ENCODE measurements at places on chromosomes 4 and X.
A peak's percentile ranks its signal among the peaks of the same experiment; 100 is the strongest.

GRCh38 chrX:40085102-40085551 is 12.6 kb downstream of the BCOR start:
- DNase-seq: no peak

DNA sequence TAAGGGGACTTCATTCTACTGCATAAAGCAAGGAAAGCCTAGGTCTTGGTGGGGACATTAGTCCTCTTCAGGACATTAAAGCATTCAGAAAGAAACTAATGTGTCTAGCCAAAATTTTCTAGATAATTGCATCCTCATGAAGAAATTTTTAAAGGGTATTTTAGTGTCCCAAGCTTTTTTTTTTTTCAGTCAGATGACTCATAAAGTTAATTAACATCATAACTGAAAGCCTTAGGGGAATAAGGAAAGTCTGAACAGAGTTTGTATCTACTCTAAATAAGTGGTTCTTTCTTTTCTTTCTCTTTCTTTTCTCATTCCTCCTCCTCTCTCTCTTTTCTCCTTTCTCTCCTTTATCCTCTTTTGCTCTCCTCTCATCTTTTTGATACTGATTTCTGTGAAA is 202.4 kb downstream of the ADAMTS3 start:
- DNase-seq: no peak

DNA sequence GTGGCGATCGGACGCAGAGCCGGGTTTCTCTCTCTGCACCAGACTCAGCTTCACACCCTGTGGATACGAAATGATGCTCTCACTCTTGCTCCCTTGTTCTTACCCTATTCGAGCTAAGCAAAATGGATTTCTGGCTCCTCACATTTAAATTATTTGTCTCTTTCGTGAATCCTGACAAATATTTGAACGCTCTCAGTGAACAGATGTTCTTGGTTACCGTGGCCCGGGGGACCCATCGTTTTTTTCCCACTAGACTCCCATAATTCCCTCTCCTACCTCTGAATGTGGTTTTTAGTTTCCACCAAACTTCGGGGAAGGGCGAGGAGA is 630 bp downstream of the SMARCA5 start:
- no peak for DNase-seq

DNA sequence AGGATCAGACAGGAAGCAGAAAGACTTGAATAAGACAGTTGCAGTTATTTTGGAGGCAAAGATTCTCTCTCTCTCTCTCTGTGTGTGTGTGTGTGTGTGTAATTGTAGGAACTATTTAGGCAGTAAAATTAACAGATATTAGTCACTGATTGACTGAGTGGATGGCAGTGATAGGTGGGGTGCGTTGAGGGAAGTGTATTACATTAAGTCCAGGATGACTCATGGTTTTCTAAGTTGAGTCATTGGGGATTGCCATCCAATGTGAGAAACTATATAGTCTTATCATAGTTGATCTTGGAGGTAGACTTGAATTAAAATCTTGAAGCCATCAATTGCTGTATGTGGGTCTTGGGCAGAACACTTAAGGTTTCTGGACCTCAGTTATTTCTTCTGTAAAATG is 75.4 kb downstream of the AR start:
- DNase-seq: no peak

DNA sequence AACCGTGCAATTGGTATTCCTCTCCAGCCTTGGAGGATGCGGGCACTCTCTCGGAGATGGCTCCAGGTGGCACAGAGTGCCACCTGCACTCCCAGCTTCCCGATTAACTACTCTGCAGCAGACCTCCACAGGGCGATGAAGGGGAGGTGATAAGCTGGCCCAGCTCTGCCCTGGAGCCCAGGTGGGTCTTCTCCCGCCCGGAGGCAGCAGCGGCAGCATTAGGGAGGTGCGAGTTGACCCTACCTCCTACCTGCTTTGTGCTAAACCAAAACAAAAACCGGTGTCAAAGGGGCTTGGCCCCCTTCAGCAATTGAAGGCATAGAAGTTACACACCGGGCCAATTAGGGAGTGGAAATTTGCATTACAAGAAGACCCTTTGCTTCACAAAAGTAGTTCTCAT is 137.4 kb upstream of the MAMLD1 start:
- DNase-seq: no peak

- DNase-seq: no peak
Observed at GRCh38 chrX:134782796-134783195, 124.5 kb upstream of the PLAC1 start.

DNA sequence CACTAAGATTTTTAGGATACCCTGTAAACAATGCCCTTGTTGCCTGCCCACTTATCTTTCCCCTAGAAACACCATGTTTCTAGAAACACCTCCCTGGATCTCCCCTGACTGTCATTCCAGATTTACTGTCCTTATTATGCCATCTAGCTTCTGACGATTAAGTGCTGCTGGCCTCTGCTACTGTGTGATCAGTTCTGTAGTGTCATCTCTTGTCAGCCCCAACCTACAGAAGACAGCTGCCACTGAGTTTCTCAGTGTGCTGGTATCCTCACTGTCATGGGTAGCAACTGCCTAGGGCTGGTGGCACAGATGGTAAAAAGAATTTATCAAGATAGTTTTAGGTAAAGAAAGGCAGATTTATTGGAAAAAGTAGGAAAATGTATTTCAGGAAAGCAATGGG is 68.7 kb upstream of the WWC2 start:
- no peak for DNase-seq

DNA sequence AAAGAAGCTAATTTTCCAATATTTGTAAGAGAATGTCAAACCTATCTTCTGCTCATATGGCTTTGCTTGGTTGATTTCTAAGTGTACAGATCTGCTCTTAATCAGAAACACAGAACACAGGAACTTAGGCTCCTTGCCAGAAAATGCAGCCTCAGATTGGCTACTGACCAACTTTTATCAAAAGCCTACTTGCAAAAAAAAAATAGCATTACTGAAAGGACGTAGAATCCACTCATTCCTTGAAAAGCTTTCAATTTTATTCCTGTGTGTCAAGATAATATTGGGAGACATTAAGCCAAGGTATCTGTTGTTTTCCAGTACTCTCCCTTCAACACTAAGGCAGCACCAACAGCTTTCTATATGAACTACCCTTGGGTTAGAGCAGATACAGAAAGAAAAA is 127.6 kb upstream of the INTU start:
- no peak for DNase-seq

GRCh38 chr4:37490391-37491347 is 195.5 kb downstream of the RELL1 start:
- no peak for DNase-seq

DNA sequence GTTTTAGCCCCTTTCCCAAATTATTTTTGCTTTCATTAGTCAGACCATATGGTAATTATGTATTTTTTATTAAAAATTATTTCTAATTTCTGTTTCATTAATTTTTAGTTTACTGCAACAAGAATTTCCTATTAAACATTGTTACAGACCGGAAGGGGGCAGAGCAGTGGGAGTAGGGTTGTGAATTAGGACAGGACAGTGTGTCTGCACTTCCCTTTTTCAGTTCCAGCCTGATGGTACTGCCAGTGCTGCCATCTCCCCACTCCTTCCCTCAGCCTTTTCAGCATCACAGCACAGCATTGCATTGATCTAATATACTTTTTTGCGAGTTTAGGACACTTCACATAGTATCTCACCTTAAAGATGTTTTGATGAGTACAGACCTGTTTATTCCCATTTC is 76.5 kb downstream of the STIM2 start:
- no peak for DNase-seq

GRCh38 chrX:24528605-24529004 is 63.5 kb downstream of the PDK3 start:
- DNase-seq: peak; percentile 27

GRCh38 chr4:82799006-82799881 is 648 bp upstream of the SCD5 start:
- peak; percentile 18 for DNase-seq

DNA sequence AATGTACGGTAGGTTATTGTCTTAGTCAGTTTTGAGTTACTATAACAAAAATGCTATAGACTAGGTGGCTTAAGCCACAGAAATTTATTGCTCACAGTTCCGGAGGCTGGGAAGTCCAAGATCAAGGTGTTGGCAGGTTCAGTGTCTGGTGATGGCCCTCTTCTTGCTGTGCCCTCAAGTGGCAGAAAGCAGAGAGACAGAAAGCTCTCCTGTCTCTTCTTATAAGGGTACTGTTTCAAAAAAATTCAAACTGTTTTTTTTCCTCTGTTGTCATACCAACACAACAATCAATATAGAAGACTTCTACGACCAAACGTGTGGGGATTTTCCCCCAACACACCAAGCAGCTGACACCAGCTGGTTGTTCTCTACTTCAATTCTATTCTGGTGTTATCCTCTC is 53.4 kb downstream of the ADGRG4 start:
- no peak for DNase-seq

- no peak for DNase-seq
Observed at GRCh38 chr4:12703036-12703435, 781.1 kb downstream of the RAB28 start.

- DNase-seq: no peak
Observed at GRCh38 chr4:45346816-45347435, 620.6 kb upstream of the GNPDA2 start.

DNA sequence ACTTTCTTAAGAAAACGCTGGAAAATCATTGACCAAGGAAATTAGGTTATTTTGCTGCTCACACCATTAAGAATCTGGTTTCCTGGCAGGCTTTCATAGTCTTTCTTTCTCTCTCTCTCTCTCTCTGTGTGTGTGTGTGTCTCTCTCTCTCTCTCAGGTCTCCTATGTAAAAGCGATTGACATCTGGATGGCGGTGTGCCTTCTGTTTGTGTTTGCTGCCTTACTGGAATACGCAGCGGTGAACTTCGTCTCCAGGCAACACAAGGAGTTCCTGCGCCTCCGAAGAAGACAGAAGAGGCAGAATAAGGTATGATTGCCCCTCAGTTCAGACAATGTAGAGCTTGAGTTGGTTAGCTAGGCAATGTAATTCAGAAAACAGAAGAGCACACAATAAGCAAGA is 161.2 kb downstream of the GLRA2 start:
- no peak for DNase-seq

DNA sequence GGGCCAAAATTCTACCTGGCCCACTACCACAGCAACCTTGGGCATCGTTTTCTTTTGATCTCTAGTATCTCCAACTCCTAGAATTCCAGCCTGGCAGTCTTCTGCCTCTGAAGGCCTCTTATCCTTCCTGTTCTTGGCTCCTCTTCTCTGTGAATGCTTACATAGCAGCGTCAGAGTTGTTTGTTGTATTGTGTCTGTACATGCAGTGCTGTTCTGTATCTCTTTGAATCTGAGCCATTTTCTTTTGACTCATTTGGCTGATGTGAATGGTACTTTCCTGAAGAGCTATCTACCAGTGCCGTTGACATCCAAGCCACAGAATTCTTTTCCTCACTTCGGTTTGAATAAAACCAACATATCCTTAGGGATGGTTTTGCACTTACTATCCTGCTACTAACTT is 79.2 kb downstream of the TMEM164 start:
- DNase-seq: no peak

GRCh38 chrX:40700640-40701342 is 34.6 kb downstream of the MED14 start:
- no peak for DNase-seq

DNA sequence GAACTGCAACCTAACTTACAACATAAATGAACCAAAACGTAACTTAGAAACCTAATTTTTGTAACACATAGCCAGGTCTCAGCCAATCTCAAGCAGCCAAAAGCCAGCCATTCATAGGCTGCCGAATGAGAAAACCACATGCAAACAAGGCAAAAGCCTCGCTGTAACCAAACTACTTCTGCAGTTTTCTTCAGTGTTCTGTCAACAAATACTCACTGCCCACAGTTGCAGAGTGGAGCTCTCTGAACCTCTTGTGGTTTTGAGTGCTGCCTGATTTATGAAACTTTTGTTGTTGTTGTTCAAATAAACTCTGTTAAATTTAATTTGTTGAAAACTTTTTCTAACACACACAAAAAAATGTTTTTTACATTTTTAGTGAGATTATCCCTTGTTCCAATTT is 251.2 kb downstream of the PAPSS1 start:
- DNase-seq: no peak

- no peak for DNase-seq
Observed at GRCh38 chrX:132953354-132953753, 5.1 kb downstream of the HS6ST2 start.

DNA sequence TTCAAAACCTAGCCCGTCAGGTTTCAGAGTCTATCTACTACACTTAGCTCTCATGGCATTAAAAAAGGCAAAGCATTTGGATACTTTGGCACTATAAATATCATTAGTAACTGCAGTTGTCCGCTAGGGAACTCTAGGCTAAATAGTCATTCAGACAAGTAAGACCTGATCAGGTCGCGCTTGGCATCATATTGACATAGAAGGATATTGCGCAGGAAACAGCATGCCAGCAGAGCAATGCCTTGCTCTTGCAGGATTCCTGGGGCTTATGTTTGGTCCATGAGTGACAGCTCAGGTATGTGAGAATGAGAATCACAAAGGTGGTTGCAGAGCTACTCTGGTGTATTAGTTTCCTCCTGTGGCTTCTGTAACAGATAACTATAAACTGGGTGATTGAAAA is 62.7 kb downstream of the KDM6A start:
- DNase-seq: no peak

- DNase-seq: no peak
Observed at GRCh38 chr4:179248821-179249220, 1806.6 kb upstream of the AGA start.

- DNase-seq: no peak
Observed at GRCh38 chrX:22742174-22742573, 257.6 kb upstream of the DDX53 start.

GRCh38 chr4:29756966-29757365 is 963.2 kb upstream of the PCDH7 start:
- DNase-seq: no peak

GRCh38 chrX:111129921-111130320 is 33.9 kb downstream of the PAK3 start:
- DNase-seq: no peak

DNA sequence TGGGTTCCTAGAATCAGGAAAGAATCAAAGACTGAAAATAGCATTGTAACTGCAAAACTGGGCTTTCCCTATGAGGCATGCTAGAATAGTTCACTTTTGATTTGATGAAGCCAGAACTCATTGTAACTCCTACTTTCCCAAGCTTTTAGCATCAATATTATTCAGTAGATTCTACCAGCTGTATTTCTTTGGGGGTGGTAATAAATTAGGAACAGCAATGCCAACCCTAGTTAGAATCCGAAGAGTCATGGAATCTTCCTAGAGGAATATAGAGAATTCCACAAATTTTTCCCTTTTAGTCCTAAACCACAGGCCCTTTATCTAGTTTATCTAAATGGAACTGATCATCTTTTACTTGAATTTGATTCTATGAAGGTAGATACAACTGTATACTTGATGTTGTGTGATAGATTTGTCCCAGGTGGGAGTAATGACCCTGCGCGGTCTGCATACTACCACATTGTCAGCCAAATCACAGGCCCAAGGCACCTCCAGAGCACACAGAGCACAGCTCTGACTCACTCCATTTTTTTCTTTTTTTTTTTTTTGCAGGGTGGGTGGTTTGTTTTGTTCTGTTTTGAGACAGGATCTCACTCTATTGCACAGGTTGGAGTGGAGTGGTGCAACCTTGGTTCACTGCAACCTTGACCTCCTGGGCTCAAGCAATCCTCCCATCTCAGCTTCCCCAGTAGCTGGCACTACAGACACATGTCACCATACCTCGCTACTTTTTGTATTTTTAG is 66.6 kb downstream of the EDNRA start:
- DNase-seq: no peak

GRCh38 chr4:4339504-4340085 is 47.3 kb upstream of the NSG1 start:
- DNase-seq: no peak

Data from NCI-H1417 treated with DMSO at 0.1 percent for 48 hours (cell line).